ENCODE measurements at places on chromosomes 12 and 14. TPM values are rescaled to one million over a fixed set of nuclear protein-coding genes. Genes with fewer than 3 reads are reported as not detected.

GRCh38 chr14:78611796-78612571, 441.8 kb downstream of the NRXN3 start:
- DNase-seq, result no peak

INHBC gene
- total RNA-seq, result not detected

DNA sequence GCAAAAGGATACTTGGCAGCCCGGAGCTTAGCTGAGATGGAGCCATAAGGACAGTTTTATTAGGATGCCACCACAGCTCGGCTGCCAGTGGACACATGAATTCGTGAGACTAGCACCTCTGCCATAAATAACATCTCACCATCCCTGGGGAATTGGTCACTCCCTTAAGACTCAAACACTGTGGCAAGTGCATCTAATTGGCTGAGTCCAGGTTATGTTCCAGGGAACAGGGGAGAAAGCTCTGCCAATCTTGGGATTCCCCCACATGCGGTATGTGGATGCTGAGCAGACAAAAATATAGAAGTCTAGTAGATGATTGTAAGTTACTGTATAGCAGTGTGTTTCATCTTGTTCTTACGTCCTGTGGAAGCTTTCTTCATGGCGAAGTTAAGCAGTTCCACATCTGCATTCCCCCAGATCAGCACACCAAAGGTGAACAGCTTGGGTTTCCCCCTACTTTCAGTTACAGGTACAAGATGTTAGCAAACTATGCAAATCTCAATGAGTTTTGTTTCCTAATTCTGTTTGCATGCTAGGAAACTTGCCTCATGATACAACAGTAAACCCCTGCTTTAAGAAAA, 131.1 kb downstream of the ETV6 start:
- no peak for DNase-seq

VDR gene
- total RNA-seq, result 1.2 TPM

DNA sequence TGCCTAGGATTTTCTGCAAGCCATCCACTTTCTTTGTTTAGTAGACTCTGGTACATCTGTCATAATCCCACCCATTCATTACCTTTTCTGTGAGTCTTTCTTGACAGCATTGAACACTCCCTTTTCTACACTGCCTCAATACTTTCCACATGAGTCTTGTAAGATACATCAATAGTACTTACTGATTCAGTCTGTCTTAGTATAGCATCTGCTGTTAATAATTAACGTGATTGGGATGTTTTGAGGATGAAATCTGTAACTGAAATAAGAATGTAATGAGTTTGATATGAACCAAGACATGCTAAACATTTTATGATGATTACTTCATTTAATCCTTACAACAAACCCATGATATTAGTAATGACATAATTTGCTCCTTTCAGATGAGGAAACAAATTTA, 196.2 kb upstream of the FOXG1 start:
- no peak for DNase-seq

MYH7 gene
- total RNA-seq, result 218 TPM

TRIM9 gene
- total RNA-seq, result 1.1 TPM

- DNase-seq, result peak; percentile 66
Measured at GRCh38 chr14:60654334-60654821, 5.1 kb upstream of the SIX1 start.

HOTAIR gene
- total RNA-seq, result not detected

GRCh38 chr14:27190296-27190695, 592.5 kb upstream of the NOVA1 start:
- peak; percentile 19 for DNase-seq

GRCh38 chr14:91380610-91381371, 36.8 kb downstream of the CCDC88C start:
- DNase-seq, result peak; percentile 81
